ENCODE measurements at places on chromosomes 2 and 18.

DNA sequence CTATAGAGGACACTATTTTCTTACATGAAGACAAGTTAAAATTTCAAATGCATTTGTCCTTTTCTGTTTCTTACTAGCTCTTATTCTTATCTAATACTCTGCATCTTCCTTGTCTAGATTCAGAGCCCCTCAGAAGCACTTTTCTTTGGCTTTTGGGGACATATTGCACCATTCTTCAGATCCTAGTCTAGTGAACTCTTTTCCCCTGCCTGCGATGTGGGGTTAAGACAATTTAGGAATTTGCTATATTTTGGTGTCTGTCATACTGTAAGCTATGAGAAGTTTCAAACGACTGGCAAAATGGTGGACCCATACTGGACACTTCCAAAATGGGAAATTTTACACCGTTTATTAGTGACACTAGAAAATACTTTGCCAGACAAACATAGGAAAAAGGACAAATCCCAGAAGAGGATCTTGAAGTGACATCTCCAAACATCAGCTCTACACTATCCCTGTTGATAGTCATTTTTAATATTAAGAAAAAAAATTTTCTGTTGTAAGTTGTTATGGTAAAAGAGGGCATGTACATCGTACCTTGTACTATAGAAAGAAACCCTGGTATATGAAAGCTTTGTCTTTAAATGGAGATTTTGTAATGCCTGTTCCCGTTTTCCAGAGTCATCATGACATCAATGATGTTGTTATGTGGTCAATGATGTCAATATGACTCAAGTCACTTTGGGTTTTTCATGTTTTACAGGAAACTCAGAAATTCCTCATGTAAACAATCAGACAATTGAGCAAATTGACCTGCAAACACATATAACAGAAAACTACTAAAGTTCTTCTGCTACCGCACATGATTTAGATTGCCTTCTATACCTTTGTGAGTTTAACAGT is 4.4 kb upstream of the KYNU start:
- no peak for DNase-seq

GRCh38 chr2:19169134-19169768 is 189.2 kb downstream of the OSR1 start:
- DNase-seq: no peak

GRCh38 chr18:58970943-58971790 is 106.5 kb downstream of the ZNF532 start:
- DNase-seq: no peak

DNA sequence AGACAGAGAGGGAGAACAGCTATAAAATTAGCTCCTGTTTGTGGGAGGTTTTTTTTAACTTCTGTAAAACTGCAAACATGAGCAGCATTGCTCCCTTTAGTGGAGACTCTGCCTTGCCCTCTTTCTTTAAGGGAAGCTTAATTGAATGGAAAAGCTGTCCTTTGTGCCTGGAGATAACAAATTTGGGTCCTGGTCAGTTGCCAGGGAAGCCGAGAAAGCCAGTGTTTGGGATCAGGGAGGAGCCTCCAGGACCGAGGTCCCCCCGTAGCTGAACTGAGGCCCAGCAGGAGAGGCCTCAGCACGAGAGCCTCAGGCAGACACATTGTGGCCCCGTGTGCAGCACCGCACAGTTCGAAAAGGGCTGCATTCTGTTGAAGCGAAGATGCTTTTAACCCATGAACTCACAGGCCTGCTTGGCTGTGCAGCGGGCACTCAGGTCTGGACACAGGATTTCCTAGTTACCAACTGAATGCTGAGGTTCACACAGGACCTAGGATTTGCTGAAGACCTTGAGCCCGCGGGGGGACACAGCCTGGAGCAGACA is 369.7 kb downstream of the DCDC2C start:
- no peak for DNase-seq

DNA sequence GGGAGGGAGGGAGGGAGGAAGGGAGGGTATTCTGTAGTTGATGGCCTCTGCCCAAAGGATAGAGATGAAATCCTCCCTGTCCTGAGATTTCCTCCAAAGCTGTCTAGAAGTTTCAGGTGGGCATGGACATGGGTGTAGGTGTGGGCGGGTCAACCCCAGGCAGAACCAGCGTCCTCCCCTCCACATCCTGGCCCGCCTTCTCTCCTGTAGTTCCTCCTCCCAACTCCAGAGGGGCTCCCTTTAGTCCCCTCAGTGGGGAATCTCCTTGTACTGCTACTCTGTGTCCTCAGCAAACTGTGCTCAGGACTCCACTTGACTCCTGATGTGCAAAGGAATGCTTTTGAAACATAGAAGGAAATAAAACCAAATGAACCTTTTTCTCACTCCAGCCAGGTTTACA is 88.1 kb downstream of the MRPS9 start:
- DNase-seq: no peak

- DNase-seq: no peak
Measured at GRCh38 chr18:5759194-5759593, 136.1 kb downstream of the TMEM200C start.

Data from AML-193 (cell line).